ENCODE measurements at places on chromosomes 2 and 18.

DNA sequence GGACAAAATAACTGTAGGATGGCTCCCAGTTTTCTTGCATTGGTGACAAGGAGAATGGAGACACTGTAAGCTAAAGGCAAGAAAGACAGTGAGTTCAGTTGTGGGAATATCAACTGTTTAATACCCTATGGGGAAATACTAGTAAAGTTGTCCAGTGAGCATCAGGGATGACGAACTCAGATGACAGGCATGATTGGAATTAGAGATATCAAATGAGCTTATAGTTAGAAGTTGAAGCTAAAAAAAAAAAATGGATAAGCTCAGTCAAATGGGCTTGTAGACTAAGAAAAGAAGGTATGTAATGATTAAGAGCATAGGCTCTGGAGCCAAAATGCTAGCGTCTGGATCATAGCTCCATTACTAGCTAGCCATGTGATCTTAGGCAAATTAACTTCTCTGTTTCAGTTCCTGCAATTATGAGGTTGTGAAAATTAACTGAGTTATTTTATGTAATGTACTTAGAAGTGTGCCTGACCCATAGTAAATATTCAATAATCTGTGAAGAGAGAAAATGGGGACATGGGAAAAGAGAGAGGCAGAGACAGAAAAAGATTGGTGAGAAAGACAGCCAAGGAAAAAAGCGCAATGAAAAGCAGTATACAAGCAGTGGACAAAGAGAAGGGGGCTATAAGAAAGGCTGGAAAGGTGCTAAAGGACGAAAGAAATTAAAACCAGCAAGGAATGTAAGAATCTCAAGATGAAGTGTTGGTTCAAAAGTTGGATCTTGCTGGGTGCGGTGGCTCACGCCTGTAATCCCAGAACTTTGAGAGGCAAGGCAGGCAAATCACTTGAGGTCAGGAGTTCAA lies 95.7 kb upstream of the SLC39A10 start:
- no peak overlapping the region for H3K27ac ChIP-seq
- no peaks in the 10 kb centered on the region for H3K36me3 ChIP-seq
- H3K4me1 ChIP-seq = no peaks in the 10 kb centered on the region
- H3K27me3 ChIP-seq = no peaks in the 10 kb centered on the region
- no peak for DNase-seq

- no peak overlapping the region for H3K27ac ChIP-seq
- no peaks in the 10 kb centered on the region for H3K4me1 ChIP-seq
- DNase-seq = no peak
- no peaks in the 10 kb centered on the region for H3K27me3 ChIP-seq
Measured at GRCh38 chr2:21891191-21891590, 767.4 kb downstream of the TDRD15 start.

- DNase-seq = no peak
- no peaks in the 10 kb centered on the region for H3K27me3 ChIP-seq
- H3K36me3 ChIP-seq = no peaks in the 10 kb centered on the region
- peaks cover 10% of the 10 kb centered on the region for H3K4me1 ChIP-seq
- H3K4me3 ChIP-seq = peak overlapping the region; percentile 47
Measured at GRCh38 chr2:218883491-218884490, 3.1 kb downstream of the WNT10A start.

DNA sequence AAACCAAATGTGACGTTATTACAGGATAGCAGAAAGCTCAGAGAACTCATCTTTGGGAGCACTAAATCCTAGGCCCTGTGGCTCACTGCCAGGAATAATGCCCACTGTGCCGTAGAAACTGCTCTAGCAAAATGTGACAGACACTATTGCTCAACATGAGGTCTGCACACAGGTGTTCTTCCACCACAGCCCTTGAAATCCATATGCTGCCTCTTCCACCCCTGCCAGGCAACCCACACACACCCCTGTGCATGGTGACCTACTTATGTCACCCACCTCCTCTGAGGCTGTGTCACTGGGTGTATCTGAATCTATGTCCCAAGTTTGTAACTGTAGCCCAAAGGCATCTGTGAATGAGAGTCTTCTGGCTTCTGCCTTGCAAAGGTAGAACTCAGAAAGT lies 66.1 kb upstream of the MBOAT2 start:
- H3K36me3 ChIP-seq = no peaks in the 10 kb centered on the region
- H3K27me3 ChIP-seq = no peaks in the 10 kb centered on the region
- no peak overlapping the region for H3K27ac ChIP-seq
- no peak for DNase-seq
- no peak overlapping the region for H3K4me3 ChIP-seq
- no peaks in the 10 kb centered on the region for H3K4me1 ChIP-seq

Data from liver (tissue), 10 donors.